ENCODE measurements at places on chromosomes 7 and 10. TPM values are rescaled to one million over a fixed set of nuclear protein-coding genes. Genes with fewer than 3 reads are reported as not detected.

DNA sequence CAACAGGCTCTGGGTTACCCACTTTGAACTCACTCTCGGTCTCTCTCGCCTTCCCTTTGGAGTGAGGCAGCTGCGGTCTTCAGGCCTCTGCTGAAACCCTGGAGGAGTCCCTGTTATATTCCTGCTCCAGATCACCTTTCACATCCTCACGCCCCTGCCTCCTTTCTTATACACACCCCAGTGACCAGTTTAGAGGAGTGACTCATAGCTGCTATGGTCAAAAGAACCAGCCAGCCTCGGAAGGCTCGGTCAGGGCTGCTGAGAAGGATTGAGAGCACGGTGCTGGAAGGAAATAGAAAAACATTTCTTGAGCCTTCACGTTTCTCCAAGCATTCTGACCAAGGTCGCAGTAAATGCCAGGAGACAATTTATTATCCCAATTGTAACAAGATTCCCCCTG is 28.3 kb upstream of the SVOPL start:
- DNase-seq: no peak

GRCh38 chr7:28487487-28487886 is 75.2 kb downstream of the CREB5 start:
- no peak for DNase-seq

DNA sequence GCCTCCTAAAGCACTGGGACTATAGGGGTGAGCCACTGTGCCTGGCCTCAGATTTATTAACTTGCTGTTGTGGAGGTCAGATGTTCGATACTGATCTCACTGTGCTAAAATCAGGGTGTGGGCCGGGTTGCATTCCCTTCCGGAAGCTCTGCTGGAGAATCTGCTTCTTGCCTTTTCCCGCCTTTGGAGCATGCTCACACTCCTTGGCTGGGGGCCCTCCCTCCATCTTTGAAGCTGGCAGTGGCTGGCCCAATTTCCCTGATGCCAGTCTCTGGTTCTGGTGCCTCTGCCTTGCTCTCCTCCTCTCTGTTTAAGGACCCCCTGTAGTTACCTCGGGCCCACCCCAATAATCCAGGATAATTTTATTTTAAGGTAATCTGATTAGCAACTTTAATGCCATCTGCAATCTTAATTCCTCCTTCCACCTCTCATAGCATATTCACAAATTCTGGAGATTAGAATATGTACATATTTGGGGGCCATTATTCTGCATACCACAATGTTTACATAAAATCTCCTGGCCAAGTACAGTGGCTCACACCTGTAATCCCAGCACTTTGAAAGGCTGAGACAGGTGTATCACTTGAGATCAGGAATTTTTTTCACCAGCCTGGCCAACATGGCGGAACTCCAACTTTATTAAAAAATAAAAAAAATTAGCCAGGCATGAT is 7.9 kb upstream of the PITRM1 start:
- no peak for DNase-seq

DNA sequence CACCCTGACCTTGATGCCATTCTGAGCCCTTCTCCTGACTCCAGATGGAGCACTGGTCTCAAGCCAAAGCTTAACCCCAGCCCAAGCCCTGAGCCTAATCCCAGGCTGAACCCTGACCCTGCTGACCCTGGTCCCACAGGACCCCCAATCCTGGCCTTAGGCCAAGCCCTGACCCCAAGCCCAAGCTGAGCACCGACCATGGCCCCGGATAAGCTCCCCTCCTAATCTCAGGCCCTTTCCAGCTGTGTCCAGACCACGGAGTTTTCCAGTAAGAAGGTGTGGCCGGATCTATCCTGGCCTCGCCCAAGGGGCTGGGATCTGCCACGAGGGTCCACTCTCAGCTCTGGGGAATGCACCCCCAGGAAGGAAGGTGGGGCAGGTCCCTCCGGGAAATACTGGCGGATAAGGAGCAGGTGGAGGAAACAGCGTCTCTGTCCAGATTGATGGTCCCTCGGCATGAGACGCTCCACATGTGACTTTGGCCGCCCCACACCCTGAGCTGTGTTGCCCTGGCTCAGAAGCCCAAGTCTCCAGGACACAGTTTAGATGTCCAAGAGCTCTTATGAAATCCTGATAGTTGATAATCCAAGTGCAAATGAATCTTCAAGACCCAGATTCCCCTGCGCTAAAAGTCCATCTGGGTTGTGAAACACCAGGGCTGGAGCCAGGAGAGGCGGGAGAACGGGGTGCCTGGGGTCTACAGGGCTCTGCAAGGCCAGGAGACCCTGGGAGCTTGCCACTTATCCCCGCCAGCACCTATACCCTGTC is 10.4 kb downstream of the ELN start:
- DNase-seq: no peak

- DNase-seq: no peak
Measured at GRCh38 chr10:91813251-91813650, 15.0 kb downstream of the TNKS2 start.

RASA4B gene
- 15.5 TPM for polyA plus RNA-seq

ZNF736 gene
- 4.0 TPM for polyA plus RNA-seq

FAM25G gene
- polyA plus RNA-seq: not detected

Measured in SK-N-SH (cell line).